ENCODE measurements at places on chromosomes 3 and 15. TPM values are rescaled to one million over a fixed set of nuclear protein-coding genes. Genes with fewer than 3 reads are reported as not detected.

DNA sequence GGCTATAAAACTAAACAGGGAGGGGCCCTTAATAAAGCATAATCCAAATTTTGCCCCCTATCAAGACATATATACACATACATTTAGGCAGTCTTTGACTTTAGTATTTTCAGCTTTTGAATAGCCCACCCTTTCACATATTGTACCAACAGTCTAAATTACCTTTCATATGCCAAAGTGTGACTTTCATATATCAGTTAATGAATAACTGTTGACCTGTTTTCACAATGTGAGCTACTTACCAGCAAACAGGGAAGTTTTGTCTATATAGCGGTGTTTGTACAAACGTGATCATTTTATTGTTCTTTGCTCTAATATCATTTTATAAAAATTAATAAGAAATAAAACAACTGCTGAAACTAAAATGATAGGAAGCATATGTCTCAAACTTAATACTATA lies 28.0 kb downstream of the CEP152 start:
- no peak for DNase-seq

SCAANT1 gene
- 1.6 TPM for polyA plus RNA-seq

DNA sequence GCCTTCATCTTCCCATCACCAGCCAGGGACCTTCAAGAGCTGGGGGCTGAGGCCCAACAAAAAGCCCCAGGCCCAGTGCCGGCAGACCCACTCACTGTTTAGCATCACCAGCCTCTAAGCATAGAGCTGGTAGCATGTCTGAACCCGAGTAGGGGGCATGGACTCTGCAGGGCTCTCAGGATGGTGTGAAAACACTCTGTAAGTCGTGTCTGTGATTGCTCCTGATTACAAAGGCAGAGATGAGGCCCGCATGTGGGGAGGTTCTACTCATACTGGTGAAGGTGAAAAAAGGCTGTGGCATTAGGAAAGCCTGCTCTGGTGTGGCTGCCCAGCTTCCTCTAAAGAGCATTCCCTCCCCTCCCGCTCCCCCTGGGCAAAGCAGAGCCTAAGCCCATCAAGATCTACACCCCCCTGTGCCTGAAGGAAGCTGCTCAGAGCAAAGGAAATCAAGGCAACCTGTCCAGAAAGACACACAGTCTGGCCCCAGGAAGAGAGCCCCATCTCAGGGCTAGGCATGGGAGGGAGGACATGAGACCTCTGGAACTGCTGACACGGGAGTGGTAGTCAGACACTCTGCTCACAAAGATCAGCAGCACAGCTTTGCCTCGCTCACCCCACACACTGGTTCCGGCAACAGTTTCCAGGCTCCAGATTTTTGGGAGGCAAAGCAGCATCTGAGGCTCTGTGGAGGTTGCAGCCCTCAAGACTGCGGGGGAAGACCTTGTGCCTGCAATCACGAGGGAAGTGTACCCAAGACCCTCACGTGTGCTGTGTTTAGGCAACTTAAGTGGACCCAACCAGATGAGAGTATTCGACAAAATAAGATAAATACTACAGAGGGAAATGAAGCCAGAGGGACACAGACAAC lies 36.7 kb downstream of the CCDC12 start:
- DNase-seq = no peak

DNA sequence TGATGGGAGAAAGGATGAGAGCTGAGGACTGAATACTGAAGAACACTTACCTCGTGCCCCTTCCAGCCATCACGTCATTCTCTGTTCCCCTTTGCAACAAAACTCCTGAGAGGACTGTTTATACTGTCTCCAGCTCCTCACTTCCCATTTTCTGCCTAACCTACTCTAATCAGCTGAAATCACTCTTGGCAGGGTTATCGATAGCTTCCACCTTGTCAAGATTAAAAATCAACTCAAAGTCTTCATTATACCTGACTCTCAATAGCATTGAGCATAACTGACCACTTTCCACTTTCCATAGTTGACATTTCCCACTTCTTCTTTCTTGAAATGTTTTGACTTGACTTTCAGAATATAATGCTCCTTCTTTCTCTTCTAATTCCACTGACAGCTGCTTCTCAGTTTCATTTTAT lies 4.3 kb downstream of the BTBD1 start:
- no peak for DNase-seq

MAP1A gene
- 7.4 TPM for polyA plus RNA-seq

- DNase-seq = no peak
These were observed 281.7 kb upstream of the COL8A1 start for GRCh38 chr3:99356696-99357095.

All from right lung (tissue), 10 donors.